ENCODE measurements at places on chromosomes 7 and 10.

GRCh38 chr7:31308652-31309051 lies 31.9 kb downstream of the NEUROD6 start:
- DNase-seq = no peak

DNA sequence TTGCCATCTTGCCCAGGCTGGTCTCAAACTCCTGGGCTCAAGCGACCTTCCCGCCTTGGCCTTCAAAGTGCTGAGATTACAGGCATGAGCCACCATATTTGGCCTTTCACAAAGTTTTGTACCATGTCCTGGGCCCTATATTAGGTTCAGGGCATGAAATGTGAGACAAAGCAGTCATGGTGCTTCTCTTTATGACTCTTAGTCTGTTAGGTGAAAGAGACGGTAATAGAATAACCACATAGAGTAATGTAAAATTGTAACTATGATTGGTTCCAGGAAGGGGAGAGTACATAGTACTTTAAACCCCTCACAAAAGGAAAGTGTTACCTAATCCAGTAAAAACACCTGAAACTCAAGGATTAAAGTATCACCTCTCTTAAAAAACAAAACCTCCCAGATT lies 144.7 kb downstream of the SPAG6 start:
- DNase-seq = no peak

DNA sequence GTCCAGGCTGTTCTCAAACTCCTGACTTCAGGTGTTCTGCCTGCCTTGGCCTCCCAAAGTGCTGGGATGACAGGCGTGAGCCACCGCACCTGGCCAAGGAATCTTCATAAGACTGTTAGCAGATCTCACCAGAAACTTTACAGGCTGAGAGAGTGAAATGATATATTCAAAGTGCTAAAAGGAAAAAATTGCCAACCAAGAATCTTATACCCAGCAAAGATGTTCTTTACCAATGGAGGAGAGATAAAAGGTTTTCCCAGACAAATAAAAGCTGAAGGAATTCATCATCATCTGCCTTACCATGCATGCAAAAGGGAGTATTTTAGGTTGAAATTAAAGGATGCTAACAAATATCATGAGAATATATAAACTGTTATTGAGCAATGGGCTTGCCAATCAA lies 23.6 kb downstream of the GIMAP7 start:
- DNase-seq = no peak

DNA sequence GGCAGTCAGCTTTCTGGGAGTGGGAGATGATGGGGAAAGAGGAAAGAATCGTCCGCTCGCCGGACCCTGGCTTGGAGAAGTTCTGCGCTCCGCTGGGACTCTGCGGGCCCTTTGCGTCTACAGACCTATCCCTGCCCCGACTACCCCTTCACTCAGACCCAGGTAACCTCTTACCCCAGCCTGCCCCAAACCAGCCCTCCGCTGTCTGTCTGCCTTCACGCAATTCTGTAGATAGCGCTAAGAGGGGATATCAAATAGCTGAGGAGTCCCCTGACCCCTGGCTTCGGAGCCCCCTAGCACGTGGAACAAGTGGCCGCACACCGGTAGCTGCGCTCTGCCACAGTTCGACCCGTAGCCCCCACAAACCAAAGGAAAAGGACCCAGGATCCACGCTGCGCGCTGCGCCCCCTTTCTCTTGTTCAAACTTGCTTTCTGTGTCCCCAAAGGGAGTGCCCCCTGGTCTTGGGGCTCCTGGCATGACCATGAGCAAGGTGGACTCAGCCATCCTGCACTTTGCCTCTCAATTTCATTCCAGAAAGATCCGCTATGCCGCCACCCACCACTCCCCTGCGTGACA lies 7.0 kb downstream of the HOXA4 start:
- no peak for DNase-seq

DNA sequence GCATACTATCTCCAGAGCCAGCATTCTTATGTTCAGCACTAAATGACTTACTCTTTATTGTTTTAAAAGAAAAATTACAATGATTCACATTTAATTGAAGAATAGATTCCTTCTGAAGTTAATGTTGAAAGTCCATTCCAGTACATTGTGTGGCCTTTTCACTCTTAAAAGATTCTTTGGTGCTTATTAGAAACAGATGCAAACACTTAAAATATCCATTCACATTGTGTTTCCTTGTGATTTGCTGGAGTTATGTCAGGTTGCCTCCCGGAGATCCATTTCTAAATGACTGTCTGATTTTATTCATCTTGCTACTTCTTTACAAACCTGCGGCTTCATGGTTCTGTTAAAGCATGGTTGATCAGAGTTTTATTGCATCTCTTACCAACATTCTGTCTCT lies 152.8 kb downstream of the FOXP2 start:
- no peak for DNase-seq

- DNase-seq = no peak
These were observed 71.3 kb downstream of the HDAC9 start for GRCh38 chr7:18566829-18567228.

DNA sequence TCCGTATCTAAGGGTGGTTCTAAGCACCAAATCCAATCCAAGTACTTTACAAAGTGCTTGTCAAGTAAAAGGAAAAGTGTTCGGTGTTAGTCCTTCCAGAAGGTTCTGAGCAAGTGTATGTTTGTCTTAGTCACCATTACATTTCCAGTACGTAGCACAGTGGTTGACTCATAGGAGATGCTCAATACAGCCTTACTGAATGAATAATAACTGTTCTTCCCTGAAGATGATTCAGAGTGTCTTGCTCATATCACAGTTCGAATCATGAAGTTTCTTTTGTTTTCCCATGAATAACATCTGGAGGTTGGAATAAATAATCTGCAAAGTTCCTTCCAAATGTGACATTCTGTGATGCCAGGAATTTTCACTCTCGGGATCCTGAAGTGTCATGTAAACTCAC lies 53.4 kb downstream of the WNT2 start:
- DNase-seq = no peak

DNA sequence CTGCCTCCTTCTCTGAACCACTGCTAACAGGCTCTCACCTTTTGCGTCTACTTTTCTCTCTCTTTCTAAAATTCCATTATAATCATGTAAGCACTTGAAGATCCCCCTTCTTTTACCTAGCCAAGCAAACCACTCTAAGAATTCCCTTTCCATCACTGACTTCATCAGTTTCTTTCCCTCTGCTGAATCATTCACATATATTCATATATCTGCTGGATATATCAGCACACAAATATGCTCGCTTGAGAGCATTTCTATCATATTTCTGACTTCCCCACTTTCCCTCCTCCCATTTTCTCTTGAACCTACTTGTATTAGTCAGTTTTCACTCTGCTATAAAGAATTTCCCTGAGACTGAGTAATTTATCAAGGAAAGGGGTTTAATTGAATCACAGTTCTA lies 84.2 kb upstream of the LRRN3 start:
- no peak for DNase-seq

GRCh38 chr10:84478151-84478550 lies 149.8 kb downstream of the CCSER2 start:
- no peak for DNase-seq

DNA sequence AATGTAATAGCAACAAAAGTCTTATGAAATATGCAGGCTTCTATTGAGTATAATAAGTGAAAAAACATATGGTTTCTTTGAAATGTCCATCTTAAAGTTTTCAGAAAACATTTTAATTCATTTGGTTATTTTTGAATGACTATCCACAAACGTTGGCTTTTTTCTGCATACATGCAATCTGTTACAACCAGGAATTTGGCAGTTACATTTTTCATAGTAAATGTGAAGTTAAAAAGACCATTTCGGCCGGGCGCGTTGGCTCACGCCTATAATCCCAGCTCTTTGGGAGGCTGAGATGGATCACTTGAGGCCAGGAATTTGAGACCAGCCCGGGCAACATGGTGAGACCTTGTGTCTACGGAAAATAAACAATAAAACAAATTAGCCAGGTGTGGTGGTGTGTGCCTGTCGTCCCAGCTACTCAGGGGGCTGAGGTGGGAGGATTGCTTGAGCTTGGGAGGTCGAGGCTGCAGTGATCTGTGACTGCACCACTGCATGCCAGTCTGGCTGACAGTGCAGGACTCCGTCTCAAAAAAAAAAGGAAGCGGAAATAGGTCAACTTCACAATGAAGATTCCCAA lies 73.9 kb upstream of the NMT2 start:
- DNase-seq = no peak

DNA sequence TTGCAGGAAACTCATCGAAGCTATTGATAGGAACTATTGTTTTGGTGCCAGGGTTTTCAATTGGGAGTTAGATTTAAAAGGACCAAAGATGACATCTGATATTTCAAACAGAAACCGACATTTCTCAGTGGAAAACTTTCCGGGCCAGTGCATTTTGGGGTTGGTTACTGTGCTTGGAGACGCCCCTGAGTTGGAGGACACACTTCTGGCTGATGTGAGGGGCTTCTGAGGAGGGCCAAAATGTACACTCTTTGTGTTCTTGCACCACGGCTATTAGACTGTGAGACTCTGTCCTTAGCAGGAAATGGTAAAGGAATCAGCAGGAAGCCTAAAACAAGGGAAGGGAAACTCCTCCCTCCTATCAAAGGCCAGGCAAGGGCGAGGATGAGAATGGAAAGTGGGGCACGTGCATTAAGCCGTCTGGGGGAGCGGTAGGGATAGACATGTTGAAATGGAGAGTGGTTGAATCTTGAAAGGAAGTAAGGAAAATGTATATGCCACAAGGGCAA lies 1.8 kb upstream of the SRGN start:
- DNase-seq = no peak

GRCh38 chr7:124942399-124942798 lies 12.8 kb upstream of the POT1 start:
- no peak for DNase-seq

DNA sequence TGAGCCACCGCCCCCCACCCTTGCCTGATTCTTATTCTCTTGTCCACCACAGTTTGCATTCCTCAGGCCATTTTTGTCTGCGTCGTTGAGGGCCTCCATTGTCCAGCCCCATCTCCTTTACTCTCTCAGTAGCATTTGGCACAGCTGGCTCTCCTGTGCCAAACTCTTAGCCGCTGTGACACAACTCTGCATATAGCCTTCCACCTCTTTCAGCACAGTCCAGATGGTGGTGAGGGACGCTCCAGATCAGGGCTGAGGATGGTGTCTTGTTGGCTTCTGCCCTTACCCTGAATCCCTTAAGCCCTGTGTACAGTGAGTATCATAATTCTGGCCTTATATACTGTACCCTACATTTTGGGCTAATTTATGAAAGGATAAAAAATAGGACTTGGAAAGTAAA lies 45.6 kb downstream of the BMPR1A start:
- DNase-seq = no peak

DNA sequence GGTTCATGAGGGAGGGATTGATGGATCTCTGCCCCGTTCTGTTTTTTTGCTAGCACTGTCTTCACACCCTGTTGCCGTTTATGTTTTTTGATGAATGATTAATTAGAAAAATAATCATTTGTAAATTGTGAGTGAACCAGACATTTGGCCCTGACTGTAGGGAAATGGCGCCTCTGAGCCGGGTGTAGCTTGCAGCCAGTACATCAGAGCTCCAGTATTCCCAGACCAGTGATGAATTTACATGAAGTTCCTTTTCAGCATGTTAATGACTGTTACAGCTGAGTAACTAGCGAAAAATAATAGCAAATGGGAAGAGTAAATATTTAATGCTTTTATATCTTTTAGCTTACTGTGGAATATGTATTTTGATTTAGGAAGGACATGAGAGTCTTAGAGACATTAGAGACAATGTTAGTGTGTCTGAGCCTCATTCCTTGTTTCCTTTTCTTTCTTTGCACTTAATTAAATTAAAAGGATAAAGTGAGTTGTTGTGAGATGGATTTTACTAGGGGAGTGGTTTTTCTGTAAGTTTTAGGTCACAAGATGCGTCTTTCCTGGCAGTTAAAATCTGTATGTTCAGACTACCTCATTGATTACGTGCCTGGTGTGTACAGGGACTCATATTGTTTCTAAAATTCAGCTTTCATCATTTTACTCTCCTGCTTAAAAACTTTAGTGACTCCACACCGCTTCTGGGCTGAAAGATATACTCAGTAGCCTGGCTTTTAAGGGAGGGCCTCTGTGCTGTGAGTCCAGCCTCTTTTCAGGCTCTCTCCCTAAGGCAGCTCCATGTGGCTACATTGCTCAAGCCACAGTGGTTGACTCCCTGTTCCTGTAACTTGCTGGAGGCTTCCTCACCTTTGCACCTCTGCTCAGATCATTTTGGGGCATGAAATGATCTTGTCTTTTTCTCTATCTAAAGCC lies 86.4 kb downstream of the AUTS2 start:
- no peak for DNase-seq

GRCh38 chr7:50754241-50754640 lies 28.5 kb downstream of the GRB10 start:
- no peak for DNase-seq

- DNase-seq = no peak
These were observed 458.1 kb downstream of the RPS24 start for GRCh38 chr10:78491812-78492211.

DNA sequence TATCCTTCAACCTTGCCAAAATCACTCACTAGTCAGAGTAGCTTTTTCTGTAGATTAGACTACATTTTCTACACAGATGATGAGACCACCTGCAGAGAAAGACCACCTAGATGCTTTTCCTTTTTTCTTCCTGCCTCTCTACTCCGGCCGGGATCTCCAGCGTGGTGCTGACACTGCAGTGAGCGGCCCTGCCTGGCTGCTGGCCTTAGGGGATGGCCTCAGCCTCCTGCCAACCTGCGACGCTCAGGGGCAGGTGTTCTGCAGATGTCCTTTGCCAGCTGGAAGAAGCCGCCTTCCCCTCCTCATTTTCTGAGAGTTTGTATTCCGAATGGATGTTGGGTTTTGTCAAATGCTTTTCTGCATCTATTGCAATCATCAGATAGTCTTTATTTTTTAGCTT lies 43.5 kb upstream of the NKX6-2 start:
- no peak for DNase-seq

DNA sequence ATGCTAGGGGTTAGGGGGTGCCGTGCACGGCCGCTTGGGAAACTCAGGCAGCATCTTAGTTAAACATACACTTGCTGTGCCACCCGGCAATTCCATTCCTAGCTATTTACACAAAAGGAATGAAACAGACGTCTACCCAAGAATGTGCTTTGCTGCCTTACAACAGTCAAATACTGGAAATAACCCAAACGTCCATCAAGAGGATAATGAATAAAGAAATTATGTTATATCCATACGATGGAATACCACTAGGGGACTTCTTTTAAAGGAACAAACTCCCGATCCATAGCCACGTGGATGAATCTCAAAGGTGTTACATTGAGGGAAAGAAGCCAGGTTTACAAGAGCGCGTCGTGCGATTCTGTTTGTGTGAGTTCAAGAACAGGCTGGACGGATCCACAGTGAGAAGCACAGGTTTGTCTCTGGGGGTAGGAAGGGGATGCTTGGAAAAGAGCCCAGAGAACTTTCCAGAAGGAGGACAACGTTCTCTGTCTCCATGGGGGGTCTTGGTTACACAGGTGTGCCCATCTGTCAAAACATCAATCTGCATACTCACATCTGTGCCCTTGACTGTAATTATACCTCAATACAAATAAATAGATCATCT lies 41.8 kb downstream of the STK32C start:
- no peak for DNase-seq

GRCh38 chr7:7671361-7671760 lies 30.8 kb downstream of the UMAD1 start:
- no peak for DNase-seq

DNA sequence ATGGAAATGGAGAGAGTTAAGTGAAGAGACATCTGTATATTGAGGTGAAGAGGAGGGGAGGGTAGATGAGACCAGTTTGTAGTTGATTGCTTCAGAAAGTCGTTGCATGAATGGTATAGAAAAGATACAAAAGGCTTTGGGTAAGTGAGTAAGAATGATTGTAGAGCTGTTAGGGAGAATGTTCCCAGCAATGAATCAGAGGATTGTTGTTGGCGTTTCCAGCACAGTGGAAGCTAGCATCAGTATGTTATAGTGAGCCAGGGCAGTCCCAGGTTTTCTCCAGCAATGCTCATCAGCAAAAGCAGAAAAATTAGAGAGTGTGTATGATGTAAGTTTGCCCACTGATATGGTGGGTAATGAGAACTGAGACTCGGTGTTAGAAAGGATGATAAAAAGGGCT lies 15.4 kb upstream of the CDK6 start:
- no peak for DNase-seq

Data from activated T-helper 1 cell treated with anti-CD3 and anti-CD28 coated beads, Interleukin-2, amount 50 U/mL, for 16 hours (primary cell).